Activated T-helper 1 cell treated with anti-CD3 and anti-CD28 coated beads, Interleukin-2, amount 50 U/mL, for 16 hours (primary cell): ENCODE measurements at places on chromosomes 12 and 14.

DNA sequence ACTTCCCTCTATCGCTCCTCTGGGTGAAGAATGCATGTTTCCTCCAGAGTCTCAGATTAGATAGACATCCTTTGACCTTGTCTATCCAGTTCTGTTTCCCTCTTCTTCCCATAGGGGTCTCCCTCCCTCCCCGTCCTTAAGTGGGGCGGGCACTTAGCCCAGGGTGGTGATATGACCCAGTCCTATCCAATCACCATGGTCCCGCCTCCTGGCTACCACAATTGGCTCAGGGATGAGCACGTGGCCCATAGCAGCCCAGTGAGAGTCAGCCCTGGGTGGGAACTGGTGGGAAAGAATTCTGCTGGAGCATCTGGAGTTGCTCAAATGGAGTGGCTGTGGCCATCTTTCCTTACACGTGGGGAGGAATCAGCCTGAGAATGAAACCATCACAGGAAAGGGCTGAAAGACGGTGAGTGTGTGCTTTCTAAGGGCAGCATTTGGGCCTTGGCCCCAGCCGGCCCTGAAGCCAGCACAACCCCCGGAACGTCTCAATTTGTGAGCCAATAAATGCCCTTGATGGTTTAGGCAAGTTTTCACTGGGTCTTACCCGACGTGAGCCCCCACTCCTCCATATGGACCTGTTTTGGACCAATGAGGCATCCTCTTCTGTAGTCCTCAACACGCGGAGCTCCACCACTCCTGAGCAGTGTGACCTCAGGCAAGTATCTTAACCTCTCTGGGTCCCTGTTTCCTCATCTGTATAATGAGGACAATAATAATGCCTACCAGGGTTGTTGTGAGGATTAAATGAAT is 14.4 kb upstream of the MLXIP start:
- DNase-seq = no peak

DNA sequence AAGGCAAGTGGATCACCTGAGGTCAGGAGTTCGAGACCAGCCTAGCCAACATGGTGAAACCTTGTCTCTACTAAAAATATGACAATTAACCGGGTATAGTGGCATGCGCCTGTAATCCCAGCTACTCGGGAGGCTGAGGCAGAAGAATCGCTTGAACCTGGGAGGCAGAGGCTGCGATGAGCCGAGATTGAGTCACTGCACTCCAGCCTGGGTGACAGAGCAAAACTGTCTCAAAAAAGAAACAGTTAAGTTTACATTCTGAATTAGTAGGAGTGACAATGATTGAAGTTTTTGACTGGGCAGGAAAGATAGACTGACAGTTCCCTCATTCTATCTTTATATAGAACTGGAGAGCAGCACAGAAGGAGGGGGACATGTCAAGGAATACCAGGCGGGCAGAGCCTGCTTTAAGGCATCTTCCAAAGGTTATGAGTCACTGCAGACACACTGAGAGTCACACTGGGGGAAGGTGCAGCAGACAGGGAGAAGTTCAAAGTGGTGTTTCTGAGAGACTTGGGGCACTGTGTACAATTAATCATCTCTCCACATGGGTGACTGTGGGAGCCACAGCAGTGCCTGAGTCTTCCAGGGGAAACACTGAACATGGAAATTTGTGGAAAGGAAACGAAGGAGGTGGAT is 42.8 kb upstream of the RNASE3 start:
- no peak for DNase-seq

GRCh38 chr12:3944620-3945019 is 71.4 kb upstream of the PARP11 start:
- DNase-seq = no peak

GRCh38 chr12:28253161-28253641 is 62.9 kb downstream of the CCDC91 start:
- DNase-seq = no peak

DNA sequence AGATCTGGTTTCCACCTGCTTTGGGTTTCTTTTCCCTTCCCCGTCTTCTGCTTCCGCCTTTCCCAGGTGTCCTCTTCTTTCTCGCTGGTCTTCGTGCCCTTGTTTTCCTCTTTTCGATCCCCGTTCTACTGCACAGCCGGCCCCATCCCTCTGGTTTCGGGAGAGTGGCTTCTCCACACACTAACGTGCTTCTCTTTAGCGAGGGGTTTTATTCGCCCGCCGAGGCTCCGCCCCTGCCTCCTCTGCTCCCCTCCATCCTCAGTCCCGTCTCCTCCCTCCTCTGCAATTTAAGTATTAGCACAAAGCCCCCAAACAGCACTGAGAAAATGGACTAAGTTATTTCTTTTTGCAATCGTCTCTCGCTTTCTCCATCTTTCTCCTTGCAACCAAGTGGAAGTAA is at the start of gene SLC7A8:
Gene SLC7A8 (minus strand): TSS at position 182 of the 400 bp plus-strand sequence. CDS start 746 bp downstream, outside the sequence.
- DNase-seq = no peak

DNA sequence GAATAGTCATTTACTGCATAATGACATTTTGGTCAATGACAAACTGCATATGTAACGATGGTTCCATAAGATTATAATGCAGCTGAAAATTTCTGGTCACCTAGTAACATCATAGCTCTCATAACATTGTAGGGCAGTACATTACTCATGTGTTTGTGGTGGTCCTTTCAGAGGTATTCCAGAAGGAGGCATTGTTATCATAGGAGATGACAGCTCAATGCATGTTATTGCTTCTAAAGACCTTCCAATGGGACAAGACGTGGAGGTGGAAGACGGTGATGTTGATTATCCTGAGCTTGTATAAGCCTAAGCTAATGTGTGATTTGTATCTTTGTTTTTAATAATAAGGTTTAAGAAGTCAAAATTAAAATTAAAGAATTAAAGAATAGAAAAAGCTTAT is 43.8 kb upstream of the TSPAN11 start:
- no peak for DNase-seq
